ENCODE measurements at places on chromosomes 3 and 15.

- no peak for DNase-seq
These were observed 25.1 kb downstream of the SNX33 start for GRCh38 chr15:75672646-75673425.

DNA sequence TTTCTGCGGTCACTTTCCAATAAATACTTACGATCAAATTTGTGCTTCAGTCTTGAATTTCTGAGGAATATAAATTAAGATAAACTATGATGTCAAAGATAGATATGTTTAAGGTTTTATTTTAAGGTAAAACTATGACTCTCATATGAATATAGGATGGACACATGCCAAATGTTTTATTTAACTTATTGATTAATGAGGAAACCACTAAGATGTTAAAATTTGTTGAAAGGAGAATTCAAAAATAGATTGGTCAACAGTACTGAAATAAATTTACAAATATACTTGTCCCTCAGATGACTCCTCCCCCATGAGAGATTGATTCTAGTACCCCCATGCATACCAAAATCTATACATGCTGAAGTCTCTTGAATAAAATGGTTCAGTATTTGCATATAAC, 319.7 kb upstream of the KCNH8 start:
- no peak for DNase-seq

- no peak for DNase-seq
These were observed 3.2 kb downstream of the CPEB1 start for GRCh38 chr15:82643992-82644391.

DNA sequence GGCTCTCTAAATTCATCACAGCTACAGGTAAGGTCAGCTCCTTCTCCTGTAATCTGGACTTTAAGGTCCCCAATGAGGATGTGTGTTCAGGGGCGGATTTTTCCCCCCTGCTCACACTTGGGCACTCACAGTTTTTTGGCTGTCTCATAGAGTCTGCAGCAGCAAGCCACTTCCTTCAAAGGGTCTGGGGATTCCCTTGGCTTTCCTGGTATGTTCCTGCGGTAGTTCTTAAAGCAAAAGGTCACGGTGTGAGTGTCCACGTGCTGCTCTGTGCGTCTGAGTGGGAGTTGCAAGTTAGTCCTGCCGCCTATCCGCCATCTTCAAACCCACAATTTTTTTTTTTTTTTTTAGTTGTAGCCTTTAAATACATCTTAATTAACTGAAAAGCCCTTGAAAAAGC, 15.4 kb upstream of the CFAP20DC start:
- DNase-seq: no peak

DNA sequence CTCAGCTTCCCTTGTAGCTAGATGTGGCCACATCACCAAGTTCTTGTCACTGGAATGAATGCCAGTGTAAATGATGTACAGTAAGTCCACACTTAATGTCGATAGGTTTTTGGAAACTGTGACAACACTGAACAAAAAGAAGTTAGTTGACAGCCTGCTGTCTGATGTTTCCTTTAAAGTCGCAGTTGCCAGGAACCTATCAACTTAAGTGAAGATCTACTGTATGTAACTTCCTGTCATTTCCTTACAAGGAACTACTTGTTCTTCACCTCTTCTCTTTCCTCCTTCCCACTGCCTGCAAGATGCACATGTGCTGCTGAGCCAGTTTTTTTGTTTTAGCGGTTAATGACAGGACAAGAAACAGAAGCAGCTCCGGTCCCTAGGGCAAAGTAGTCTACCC, 44.6 kb downstream of the HDGFL3 start:
- DNase-seq: no peak

- DNase-seq: no peak
These were observed 3.3 kb upstream of the RBSN start for GRCh38 chr3:15102256-15102655.

DNA sequence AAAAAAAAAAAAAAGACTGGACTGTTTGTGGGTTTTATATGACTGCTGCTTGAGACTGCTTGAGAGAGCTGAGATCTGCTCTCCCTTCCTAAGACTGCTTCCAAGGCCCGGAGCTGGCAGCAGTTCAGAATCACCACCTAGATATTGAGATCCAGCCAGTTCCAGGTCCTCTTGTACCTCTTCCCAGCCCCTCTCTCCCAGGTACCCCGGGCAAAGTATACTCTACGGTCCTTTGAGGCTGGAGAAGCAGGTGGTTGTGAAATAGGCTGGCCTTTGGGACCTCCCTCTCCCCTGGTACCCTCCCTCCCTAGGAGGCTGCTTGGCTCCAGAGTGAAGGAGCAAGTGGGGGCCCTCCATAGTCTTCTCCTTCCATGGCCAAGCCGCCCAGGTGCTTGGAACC, 12.6 kb upstream of the BAHD1 start:
- no peak for DNase-seq

DNA sequence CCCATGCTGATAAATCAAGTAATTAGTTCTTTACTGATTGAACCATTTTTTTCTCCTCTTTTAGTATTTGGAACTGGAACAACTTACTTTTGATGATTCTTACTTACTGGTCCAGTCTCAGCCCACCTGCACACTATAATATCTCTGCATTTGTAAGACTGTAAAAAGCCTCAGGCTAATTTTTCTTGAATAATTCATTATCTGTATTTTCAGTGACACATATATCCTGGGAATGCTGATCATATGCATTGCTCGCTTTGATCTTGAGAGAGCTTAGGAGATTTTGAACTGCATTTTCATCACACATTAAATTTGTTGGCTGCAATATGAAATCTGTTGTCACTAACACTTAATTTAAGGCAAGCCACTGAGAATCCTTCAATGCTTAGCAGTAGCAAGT, 760.6 kb downstream of the EDEM1 start:
- no peak for DNase-seq

- DNase-seq: no peak
These were observed 310.6 kb downstream of the PDCD6IP start for GRCh38 chr3:34109021-34109420.

DNA sequence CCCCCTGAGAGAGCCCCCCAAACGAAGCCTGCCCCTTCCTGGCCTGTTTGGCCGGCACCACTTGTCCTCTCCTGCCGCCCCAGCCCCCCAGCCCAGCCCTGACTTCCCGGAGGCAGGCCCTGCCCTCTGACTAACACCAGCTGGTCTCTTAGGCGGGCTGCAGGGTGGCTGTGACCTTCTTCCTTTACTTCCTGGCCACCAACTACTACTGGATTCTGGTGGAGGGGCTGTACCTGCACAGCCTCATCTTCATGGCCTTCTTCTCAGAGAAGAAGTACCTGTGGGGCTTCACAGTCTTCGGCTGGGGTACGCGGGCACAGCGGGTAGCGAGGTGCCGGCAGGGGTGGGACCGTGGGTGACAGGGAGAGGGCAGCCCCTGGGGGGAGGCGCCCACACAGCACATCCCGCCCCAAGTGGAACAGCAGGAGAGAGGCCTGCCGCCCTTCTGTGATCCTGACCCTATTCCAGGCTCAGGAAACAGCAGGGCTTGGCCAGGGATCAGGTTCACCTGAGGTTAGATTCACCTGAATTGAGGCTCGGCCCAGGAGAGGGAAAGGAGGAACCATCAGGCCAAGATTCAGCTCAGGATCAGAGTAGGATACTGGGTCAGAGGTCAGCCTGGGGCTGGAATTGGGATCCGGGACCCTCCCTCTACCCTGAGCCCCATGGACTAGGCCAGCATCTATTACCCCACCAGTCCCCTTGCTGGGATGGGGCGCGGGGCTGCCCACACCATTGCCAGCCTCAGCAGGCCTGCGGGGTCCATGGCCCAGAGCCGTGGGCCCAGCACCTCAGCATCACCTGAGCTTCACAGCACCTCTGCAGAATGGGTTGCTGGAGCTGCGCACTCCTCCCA, 21.9 kb downstream of the PTH1R start:
- no peak for DNase-seq

- no peak for DNase-seq
These were observed 6.9 kb downstream of the INAFM2 start for GRCh38 chr15:40330368-40330836.

- DNase-seq: no peak
These were observed 179.9 kb upstream of the TBL1XR1 start for GRCh38 chr3:177377166-177377565.

DNA sequence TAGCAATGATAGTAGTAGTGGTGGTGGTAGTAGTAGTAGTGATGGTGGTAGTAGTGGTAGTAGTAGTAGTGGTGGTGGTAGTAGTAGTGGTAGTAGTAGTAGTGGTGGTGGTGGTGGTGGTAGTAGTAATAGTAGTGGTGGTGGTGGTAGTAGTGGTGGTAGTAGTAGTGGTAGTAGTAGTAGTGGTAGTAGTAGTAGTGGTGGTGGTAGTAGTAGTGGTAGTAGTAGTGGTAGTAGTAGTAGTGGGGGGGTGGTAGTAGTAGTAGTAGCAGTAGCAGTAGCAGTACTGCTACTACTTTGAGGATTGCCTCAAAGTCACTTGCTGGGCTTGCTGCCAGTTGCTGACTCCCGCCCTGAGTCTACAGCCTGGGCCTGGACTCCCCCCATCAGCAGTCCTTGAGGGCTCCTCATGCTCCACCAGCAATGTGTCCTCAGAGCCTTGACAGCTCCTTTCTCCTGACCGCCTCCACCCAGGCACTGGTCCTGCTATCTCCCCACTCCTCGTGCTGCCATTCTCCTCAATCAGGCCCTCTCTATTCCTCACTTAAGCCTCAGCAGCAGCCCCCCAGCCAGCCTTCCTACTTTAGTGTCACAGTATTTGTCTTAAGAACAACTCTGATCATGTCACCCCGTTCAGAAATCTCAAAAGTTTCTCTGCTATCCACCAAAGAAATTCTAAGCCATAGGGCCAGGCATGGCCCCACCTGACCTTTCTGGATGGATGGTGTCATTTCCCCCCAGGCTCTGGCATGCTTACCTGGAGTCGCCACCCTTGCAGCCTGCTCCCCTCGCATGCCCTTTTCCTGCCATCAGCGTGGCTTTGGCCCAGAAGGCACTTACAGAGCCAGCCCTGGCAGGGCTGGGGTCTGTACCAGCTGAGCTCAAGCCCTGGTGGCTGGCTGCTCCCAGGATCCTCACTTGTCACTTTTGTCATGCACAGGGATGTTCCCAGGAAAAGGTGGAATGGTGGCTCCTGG, 45.6 kb downstream of the DLEC1 start:
- peak; percentile 16 for DNase-seq

GRCh38 chr3:194687638-194688199, 2.0 kb downstream of the FAM43A start:
- DNase-seq: peak; percentile 56
